ENCODE measurements at places on chromosomes 4 and X.

DNA sequence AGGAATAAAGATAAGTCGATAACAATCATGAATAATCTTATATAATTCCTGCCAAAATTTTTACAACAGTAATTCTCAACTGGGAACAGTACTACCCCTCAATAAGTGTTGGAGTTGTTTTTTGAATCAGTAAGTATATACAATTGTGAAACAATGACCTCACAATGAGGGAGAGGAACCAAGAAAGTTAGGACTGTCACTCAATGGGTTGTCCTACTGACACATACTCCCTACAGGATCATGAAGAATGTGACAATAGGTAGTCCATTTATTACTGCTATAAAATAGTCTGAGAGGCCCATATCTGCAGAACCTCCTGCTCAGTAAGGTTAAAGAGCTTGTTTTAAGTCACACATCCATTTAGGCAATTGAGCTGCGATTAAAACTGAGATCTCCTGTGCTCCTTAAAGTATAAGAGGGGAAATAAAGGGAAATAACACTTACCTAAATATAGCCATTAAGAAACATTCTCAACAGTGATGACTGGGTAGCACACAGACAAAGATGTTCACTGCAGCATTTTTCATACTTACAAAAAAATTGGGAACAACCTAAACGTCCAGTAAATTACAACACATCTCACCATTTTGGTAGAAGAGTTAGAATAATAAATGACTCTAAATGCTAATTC is 26.2 kb downstream of the FBXW7 start:
- DNase-seq, result no peak

DNA sequence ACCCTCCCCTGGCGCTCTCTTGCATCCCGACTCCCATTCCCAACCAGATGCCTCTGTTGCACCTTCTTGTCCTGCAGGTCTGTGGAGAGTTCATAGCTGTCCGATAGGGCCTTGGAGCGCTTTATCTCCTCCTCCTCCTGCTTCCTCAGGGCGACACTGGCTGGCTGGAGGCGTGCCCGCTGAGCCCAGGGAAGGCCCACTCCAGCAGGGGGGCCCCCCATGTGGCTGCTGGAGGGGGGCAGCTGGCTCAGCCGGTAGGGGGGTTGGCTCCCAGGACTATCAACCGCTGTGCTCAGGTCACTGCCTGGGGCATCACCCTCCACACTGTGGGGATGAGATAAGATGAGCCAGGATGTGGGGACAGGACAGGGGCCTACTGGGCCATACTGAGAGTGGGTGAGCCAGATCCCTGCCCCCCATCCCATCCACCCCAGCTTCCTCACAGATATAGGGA is 25.6 kb downstream of the IQSEC2 start:
- DNase-seq, result no peak

GRCh38 chrX:45295259-45295986 is 94.7 kb upstream of the DIPK2B start:
- no peak for DNase-seq

- DNase-seq, result no peak
Measured at GRCh38 chr4:13378973-13379759, 105.0 kb downstream of the RAB28 start.

- DNase-seq, result no peak
Measured at GRCh38 chrX:145394344-145394743, 147.0 kb downstream of the SPANXN1 start.

- DNase-seq, result no peak
Measured at GRCh38 chrX:113919387-113919786, 664.5 kb upstream of the HTR2C start.

- no peak for DNase-seq
Measured at GRCh38 chr4:52407545-52407944, 251.6 kb downstream of the USP46 start.

GRCh38 chrX:107537815-107538214 is 88.4 kb downstream of the FRMPD3 start:
- peak; percentile 19 for DNase-seq

GRCh38 chr4:155062948-155063347 is 145.5 kb upstream of the NPY2R start:
- DNase-seq, result no peak

DNA sequence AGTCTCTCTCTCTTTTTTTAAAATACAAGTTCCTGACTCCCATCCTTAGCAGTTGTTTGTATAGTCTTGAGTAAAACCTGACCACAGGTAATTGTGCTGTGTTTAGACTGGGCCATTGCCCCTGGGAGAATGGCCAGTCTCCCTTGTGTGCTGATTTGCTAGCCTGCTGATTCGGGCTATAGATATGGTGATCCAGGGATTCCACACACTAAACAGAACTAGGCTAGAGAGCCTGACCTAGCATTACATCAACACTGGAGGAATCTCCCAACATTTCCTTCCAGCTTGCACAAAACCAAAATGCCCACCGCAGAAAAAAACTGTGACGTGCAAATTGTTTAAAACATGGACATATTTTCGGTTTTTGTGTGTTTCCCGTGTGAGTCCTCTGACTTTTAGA is 5.1 kb downstream of the UPRT start:
- no peak for DNase-seq

DNA sequence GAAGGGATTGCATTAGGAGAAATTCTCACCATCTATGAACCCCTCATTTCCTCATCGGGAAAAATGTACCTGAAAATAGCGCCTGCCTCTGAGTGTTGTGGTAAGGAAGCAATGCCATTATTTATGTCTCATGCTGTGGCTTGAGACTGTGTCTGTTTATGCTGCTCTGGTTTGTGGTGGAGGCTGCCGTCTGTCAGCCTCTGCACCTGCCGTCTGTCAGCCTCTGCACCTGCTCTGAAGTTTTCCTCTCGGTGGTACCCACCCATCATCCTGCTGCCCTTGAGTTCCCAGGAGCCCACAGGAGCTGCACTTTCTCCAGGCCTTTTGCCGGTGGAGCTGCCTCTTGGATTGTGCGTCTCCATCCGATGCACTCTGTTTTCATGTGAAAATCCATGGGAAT is 68.5 kb upstream of the PPP2R3B start:
- DNase-seq, result no peak

- no peak for DNase-seq
Measured at GRCh38 chr4:45033676-45034419, 307.5 kb upstream of the GNPDA2 start.

DNA sequence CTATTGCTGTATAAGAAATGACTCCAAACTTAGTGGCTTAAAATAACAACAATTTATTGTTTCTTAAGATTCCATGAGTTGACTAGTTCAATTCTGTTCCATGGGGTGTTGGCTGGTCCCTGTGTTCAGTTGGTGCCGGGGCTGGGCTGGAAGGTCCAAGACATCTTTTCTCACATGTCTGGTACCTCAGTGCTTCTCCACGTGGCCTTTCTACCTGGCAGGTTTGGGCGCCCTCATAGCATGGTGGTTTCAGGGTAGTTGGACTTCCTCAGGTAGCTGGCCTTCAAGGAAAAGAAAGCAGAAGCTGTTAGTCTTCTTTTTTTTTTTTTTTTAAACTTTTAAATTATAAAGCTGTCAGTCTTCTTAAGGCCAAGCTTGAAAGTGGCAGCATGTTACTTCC is 104.6 kb upstream of the LIMCH1 start:
- DNase-seq, result no peak

DNA sequence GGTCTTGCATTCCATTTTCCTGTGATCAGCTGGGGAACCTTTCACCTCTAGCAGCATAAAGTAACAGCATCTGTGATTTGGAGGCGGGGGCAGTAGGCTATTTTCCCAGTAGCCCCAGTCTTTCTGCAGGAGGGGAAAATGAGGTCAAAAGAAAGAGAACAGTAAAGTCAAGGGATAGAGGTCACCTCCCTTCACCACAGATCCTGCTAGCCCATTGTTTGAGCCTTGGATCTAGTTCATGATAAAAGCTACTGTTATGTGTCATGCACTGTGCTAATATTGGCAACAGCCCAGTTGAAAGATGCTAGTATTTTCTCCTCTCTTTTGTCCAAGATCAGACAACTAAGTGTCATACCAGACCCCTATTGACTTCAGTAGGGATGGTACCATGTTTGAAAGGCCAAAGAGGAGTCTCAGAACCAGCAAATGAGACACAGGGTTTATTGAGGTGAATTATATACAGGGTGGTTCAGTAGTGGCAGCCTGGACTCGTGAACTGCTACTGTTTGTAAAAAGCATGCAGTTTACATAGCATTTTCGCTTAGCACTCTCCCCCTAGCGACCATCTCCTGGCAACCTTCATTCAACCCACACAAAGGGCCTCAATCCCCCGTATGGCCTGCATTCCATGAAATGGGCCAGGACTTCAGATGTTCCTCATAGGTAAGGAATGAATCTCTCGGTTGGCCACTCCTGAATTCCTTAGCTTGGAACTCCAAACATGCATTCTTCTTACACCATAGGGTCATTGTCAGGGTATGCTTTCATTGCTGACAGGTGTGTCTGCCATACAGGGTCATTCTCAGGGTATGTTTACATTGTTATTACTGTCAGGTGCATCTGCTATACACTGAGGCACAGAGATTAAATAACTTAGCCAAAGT is 170.0 kb upstream of the FRMPD4 start:
- DNase-seq, result no peak

DNA sequence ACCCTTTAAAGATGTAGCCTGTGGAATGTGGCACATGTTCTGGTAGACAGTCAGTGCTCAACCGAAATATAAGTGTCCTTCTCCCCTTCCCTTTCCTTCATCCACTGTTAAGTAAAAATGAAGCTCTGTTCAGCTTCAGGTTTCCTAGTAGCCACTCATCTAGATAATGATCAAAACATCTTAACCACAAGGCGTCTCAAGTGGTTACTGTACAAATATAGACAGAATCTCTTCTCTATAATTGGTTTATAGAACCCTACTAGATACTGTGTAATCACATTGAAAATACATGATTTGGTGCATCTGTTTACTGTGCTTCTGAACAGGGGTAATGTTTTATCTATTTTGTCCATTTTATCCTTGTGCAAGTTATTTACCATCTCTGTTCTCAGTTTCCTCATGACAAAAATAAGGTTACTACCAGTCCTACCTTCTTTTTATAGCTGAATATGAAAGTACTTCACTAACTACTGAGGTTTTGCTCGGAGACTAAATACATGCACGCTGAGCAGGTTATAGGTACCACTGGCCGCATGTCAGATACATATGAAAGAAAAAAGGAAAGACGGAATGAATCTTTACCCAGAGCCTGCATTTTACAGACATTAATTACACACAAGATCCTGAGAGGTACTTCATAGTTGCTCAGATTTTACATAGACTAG is 20.3 kb upstream of the SLC25A4 start:
- DNase-seq, result no peak

DNA sequence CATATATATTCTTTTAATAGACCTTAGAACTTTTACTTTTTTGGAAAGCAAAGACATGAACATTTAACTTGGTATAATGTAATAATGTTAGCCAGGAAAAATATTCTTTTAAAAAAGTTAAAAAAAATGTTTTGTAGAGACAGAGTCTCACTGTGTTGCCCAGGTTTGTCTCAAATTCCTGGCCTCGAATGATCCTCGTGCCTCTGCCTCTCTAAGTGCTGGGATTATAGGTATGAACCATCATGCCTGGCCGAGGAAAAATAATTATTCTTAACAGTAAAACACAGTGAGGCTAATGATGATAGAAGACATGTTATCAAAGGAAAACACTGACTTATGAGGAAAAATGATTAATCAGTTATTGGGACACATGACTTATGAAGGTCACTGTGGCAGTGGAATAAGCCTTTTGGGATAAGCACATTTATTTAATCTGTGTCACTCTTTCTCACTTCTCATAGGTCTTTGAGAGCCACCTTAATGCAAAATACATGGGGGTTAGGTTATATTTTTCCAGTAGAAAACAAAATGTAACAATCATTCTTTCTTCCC is 6.0 kb upstream of the BMP2K start:
- DNase-seq, result no peak

- DNase-seq, result no peak
Measured at GRCh38 chr4:177546745-177547144, 104.5 kb upstream of the AGA start.

- no peak for DNase-seq
Measured at GRCh38 chr4:31134720-31135119, 414.6 kb downstream of the PCDH7 start.

DNA sequence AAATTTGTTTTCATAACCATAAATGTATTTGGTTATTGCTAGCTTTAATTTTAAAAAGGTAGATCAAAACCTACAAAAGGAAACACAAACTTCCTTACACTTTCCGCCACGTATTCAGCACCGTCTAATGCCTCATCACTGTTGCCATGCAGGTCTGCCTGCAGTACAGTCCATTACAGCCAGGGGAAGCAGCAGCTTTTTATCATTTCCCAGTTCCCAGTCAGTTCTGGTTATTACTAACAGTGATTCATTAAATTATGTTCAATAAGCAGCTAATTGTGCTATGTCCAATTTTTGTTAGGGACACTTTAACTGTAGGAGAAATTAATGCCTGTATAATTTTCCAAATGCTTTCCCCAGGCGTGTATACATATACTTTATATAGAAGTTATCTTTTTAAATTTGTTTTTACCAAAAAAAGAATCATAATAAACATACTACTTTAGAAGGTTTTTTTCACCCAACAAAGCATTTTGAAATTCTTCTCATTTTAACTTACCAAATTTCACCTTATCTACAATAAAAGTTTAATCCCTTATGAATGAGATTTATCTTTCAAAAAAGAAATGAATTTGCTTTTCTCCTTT is 93.3 kb downstream of the ANXA3 start:
- DNase-seq, result peak; percentile 54

GRCh38 chrX:141936080-141936479 is 32.4 kb downstream of the MAGEC1 start:
- no peak for DNase-seq

GRCh38 chrX:130694983-130695382 is 208.0 kb downstream of the ENOX2 start:
- DNase-seq, result no peak

DNA sequence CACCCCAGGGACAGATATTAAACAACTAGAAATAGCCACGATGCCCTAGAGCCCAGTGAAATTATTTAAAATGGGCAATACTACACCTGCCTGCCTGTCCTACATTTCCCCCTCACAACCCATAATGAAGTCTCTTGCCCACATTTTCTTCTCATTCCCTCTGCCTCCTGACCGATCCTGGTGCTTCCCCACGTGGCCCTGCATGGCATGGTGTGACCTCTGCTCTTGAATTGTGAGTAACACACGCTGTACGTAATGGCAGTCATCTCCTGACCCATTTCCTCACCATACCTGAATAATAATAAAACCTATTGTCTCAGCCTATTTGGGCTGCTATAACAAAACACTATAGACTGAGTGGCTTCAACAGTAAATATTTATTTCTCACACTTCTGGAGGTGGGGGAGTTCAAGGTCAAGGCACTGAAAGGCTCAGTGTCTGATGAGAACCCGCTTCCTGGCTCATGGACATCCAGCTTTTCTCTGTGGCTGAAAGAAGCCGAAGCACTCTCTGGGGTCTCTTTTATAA is 77.0 kb upstream of the ENPP6 start:
- DNase-seq, result no peak

DNA sequence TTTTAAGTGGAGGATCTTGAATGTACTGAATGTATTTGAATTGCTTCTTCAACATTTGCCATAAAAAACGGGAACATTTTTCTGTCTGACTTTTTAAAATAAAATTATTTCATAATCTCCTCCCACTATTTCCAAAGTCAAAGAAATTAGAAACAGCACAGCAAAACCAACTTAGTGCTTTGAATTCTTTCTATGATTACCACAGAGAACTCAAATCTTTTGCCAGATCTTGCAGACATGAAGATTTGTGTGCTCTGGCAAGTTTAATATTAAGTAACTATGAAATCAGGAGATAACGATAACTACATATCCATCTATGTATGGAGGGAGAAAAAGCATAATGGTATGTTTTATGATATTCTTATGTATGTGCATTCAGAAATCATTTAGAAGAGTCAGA is 982.2 kb downstream of the PCDH7 start:
- DNase-seq, result no peak
